Stromal cell of bone marrow (primary cell): ENCODE measurements at places on chromosomes 1 and 21.
A peak's percentile ranks its signal among the peaks of the same experiment; 100 is the strongest.

GRCh38 chr1:27342778-27343638 lies 1.2 kb downstream of the SYTL1 start:
- DNase-seq: no peak

GRCh38 chr1:2594001-2594640 lies 7.5 kb downstream of the PRXL2B start:
- no peak for DNase-seq

DNA sequence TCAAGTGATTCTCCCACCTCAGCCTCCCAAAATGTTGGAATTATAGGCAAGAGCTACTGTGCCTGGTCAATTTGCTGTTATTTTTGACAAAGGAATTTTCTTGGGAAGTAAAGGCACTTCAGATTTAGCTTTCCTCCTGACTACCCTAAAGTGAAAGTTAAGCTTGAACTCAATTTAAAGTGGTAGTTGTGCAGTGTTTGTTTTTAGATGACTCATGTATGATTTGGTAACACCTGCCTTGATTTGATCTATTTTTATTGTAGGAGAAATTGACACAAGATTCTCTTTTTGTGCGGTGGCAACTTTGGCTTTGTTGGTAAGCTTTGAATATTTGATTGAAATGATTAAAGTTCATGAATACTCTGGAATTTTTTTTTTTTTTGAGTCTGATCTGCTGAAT lies 5.0 kb downstream of the RABGGTB start:
- DNase-seq: no peak

GRCh38 chr1:68174738-68175113 lies 57.6 kb downstream of the WLS start:
- no peak for DNase-seq

DNA sequence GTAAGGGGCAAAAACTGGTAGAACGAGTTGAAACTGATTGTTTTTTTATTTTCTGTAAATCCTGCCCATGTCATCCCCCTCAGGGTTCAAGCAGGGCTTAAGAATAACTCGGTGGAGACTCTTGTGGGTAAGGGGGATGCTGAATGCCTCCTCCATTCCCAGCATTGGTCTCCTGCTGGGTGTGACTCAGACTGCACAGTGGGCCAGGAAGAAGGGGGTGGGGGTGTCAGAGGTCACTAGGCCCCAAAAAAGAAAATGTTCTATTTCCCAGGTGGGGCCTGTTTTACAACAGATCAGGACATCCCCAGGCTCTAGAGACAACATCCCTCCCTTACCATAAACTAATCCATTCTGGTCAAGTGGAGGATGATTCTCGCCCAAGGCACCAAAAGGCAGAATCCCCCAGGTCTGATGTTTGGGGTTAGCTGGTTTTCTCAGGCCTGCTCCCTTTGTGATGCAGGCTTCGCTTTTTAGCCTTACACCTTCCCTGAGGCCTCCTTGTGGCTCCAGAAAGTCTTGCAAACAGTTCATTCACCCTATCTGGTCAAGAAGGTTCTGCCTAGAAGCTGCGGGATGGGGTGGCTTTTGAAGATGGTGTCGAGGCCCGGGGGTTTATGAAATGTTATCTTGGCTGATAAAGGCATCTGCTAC lies 10.7 kb upstream of the GRHL3 start:
- DNase-seq: no peak

DNA sequence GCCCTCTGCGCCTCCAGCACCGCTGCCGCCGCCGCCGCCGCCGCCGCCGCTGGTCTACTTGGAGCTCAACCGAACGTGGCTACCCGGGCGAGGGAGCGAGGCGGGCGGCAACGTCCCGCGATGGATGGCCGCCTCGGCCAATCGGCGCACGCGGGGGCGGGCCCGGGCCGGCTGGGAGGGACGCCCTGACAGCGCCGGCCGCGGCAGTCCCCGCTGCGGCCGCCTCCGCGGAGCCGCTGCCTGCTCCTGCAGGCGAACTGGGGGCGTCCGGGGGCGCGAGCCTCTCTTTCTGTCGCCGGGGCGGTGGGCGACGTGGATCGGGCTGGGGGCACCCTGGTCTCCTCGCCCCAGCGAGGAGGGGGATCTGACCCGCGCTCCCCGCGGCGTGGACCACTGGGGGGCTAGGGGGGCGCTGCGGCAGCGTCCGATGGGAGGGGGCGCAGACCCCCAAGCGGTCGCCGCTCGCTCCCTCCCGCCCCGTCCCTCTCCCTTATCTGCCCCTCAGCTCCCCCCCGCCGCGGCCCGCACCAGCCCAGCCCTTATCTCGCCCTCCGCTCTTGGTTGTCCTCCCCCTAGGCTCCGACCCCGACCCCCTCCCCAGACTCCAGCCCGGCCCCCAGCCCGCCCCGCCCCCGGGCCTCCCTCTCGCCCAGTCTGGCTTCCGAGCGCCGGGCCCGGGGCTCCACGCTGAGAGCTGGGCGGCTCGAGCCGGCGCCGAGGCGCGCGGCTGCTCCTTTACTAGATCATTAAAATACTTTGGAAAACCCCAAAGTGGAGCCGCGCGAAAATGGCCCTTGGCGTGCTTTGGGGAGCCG lies at the start of gene SSBP3:
SSBP3 (minus strand) TSS at position 56 of the 815 bp plus-strand sequence.
- DNase-seq: peak; percentile 88

DNA sequence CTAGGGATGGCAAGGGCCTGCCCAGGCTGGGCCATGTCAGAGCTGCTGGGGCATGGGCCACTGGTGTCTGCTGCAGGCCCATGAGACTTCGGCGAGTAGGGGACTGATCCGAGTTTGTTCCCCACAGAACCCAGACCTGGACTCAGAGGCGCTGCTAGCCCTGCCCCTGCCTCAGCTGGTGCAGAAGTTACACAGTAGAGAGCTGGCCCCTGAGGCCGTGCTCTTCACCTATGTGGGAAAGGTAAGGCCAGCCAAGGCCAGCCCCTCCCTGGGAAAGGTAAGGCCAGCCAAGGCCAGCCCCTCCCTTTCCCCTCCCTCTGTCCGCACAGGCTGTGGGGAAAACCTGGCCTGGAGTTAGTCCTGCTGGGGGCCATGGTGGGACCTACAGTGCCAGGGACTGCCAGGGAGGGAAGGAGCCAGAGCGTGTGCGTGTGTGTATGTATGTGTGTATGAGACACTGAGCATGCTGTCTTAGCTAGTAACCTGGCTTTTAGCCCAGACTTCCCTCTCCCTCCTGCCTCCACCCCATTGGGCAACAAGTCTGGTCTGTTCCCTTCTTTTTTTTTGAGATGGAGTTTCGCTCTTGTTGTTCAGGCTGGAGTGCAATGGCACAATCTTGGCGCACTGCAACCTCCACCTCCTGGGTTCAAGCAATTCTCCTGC lies 8.0 kb downstream of the FAAH start:
- DNase-seq: peak; percentile 90

DNA sequence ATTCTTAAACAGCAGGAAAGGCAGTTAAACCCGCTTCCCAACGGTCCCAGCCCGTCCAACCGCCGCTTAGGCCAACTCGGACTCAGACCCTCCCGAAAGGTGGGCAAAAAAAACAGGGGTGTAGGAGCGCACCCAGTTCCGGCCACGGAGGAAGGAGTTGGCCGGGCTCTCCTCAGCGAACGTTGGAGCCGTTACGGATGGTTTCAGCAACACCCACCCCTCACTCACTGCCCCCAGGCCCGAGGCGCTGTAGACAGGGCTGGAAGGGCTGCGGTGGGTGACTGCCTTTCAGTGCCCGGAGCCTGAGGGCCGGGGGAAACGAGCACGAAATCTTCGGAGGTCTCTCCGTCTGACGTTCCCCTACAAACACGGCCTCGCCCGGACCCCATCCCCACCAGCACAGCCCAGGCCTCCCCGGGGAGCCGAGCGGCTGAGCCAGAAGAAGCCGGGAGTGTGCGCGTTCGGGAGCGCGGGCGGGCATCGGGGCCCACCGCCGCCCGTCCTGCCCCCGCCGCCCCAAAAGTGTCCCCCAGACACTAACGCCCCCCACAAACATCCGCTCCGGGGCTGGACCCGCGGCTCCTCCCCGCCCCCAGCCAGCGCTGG lies 1.3 kb downstream of the KDM5B start:
- no peak for DNase-seq

DNA sequence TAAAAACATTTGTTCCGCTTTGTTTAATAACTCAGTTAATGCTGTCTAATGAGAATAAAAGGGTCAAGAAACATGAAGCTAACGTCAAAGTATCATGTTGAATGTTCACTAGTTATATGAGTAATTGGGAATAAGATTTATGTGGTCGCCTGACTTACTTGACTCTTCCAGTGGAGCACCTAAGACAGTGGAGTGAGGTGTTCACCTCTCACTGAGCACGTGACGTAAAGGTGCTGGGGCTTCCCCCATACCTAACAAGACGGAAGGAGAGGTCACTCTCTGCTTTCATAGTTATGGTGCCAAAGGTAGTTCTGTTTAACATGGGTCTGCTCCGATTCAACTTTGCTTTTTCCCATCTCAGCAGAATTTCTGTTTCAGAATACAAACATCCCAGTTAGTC lies 686 bp downstream of the KMO start:
- DNase-seq: no peak

GRCh38 chr1:51299981-51300670 lies 30.2 kb downstream of the TTC39A start:
- DNase-seq: no peak

GRCh38 chr1:231313661-231314060 lies 24.0 kb downstream of the EXOC8 start:
- DNase-seq: no peak

DNA sequence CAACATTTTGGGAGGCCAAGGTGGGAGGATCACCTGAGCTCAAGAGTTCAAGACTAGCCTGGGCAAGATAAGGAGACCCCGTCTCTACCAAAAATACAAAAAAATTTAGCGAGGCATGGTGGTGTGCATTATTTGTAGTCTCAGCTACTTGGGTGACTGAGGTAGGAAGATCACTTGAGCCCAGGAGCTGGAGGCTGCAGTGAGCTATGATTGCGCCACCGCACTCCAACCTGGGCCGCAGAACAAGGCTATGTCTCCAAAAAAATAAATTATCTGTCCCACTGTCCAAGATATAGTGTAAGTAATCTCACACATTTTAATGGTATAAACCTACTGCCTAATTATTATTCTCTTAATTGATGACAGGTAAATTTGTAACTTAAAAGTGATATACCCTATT lies 12.8 kb downstream of the ARID4B start:
- no peak for DNase-seq

DNA sequence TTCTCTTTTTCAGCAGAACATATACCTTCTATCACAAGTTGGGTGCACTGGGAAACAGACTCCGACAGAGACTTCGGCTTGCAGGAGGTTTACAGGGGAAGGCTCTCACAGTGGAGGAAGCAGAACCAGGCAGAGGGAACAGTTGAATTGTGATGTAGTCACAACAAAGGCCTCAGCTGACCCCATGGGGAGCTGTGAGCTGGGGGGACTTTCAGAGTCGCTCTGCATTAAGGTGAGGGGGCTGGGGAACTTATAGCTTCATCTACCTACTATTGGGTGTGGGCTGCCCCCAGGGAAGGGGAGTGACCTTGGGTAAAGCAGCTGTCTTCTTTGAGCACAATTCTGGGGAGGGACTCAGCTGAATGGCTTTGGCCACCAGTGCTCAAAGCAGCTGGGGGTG lies 94.9 kb upstream of the POU3F1 start:
- DNase-seq: no peak

GRCh38 chr21:38729754-38730379 lies 75.9 kb upstream of the ETS2 start:
- DNase-seq: no peak

DNA sequence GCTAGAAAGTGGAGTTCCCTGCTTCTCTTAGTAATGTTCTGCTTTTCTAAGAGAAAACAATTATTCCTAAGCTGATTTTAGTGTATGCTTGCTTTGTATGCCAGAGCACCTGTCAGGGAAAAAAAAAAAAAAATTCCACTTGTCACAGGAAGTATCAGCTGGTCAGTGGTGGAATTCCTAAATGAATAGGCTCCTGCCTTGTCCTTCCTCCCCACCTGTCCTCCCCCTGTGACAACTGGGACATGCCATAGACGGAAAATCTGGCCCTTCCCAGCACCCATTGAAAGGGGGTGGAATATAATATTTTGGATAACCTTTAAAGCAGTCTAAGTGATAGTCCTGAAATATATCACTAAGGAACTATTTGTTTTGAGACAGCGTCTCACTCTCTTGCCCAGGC lies 10.8 kb downstream of the FNDC5 start:
- no peak for DNase-seq

DNA sequence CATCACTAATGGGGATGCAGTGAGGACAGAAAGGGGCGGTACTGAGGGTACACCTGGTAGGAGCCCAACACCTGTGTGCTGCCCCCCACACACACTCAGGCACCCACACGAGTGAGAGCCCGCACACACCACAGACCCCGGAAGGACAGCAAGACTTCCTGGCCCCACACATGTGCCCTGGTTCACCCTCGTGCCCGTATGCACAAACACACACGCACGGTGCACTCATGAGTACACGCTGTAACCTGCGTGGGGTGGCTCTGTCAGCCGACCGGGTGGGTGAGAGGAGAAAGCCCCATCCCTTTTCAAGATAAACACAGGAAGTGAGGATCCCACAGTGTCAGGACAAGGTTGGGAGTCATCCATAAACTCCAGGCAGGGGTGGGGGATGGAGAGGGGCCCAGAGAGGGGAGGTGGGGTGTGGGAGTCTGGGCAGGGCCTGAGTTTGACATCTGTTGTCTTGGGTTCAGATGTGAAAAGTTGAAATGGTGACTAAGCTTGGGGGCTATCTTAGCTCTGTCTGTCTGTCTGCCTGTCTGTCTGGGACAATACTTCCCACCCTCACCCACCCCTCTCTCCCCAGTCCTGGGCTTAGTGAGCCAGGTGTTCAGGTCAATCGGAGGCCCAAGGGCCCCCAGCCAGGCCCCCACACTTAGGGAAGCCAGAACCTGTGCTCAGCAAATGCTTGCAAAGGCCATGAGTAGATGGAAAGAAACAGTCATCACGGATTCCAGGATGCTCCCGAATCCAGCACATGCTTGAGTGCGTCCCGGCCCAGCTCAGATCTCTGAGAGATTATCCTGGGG lies 119.8 kb upstream of the ZBTB40 start:
- no peak for DNase-seq

DNA sequence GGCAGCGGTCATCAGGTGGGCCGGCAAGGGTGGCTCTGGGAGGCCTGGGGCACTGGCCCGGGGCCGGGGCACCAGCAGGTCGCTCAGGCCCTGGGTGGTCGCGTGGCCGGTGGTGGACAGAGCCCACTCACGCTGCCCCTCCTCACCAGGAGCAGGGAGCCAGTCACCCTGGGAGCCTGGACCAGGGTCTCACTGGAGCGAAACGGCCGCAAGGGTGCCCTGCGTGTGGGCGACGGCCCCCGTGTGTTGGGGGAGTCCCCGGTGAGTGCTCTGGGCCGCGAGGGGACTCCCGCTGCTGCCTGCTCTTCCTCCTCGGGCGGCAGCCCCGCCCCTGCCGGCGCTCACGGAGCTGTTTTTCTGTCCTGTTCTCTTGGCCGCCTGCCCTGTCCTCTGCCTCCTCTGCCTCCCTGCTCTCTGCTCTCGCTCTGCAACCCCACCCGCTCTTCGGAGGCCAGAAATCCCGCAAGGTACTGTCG lies 23.5 kb downstream of the RNF223 start:
- no peak for DNase-seq

- DNase-seq: no peak
Measured at GRCh38 chr1:157087030-157087429, 12.6 kb downstream of the ETV3L start.

DNA sequence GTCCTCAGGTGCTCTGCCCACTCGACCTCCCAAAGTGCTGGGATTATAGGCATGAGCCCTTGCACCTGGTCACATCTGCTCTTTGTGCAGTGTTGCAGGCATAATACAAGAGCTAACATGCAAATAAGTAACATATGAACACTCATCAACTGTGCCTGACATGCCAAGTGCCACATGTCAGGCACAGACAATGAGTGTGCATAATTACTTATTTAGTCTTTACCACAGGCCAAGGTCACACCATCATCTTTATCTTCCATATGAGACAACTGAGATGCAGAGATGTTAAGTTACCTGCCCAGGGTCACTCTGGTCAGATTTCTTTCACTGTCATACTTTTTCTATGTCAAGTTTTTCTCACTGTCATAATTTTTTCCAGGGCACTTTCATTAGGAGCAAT lies 126.1 kb downstream of the PPIAL4G start:
- no peak for DNase-seq
